ENCODE measurements at places on chromosomes 4 and X. TPM values are rescaled to one million over a fixed set of nuclear protein-coding genes. Genes with fewer than 3 reads are reported as not detected.
A peak's percentile ranks its signal among the peaks of the same experiment; 100 is the strongest.

DNA sequence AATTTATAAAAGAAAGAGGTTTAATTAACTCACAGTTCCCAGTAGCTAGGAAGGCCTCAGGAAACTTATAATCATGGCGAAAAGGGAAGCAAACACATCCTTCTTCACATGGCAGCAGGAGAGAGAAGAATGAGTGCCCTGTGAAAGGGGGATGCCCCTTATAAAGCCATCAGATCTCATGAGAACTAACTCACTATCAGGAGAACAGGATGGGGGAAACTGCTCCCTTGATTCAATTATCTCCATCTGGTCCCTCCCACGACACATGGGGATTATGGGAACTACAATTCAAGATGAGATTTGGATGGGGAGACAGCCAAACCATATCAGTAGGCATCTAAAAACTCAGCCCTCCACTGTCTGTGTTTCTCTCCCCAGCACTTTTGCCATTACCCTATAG, 22.4 kb downstream of the ANK2 start:
- no peak for DNase-seq
- H3K27me3 ChIP-seq: peaks cover 2% of the 10 kb centered on the region
- H3K4me3 ChIP-seq: no peak overlapping the region
- no peaks in the 10 kb centered on the region for H3K36me3 ChIP-seq

DNA sequence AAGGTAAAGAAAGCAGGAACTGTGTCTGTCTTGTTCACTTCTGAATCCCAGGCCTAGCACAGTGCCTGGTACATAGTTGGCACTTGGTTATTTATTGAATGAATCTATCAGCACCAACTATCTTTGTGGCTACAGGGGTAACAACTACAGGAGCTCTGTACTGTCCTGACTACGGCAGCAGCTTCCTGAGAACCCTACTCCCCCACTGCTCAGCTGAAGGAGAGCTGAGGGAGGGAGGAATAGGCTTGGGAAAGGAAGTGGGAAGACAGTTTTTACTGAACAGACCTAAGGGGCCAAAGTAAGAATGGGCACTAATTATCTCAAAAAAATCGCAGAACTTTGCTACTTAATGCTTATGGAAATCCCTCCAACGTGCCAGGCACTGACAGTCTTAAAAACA, 156.1 kb upstream of the RAPGEF2 start:
- H3K4me3 ChIP-seq: no peak overlapping the region
- H3K4me1 ChIP-seq: no peaks in the 10 kb centered on the region
- no peaks in the 10 kb centered on the region for H3K36me3 ChIP-seq
- H3K27me3 ChIP-seq: peaks cover 18% of the 10 kb centered on the region
- DNase-seq: no peak

GRCh38 chr4:185755451-185755850, 56.5 kb downstream of the SORBS2 start:
- peaks cover 6% of the 10 kb centered on the region for H3K27me3 ChIP-seq
- no peak overlapping the region for H3K27ac ChIP-seq
- DNase-seq: no peak

DNA sequence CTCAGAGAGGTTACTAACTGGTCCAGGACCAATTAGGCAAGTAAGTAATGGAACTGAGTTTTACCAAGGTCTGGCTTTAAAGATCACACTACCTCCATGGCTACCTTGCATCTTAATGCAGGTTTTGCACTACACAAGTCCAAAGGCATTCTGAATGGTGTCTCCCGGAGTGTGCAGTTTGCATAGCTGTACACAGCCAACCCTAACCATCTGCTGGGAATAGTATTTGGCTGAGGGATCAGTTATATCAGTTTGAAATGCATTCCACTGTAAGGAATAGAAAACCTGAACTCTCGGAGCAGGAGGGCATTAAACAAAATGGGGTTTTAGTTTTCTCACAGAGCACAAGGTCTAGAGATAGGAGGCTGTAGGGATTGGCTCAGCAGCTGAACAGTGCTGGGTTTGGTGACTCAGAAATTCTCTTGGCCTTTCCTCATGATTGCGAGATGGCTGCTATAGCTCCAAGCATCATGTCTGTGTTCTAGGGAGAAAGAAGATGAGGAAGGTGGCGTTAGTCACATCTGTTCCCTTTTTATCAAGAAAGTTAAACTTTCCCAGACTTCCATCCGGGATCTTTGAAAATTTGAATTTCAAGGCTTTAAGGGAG, 177.1 kb downstream of the NHS start:
- H3K4me1 ChIP-seq: peaks cover 6% of the 10 kb centered on the region
- H3K4me3 ChIP-seq: no peak overlapping the region
- no peaks in the 10 kb centered on the region for H3K27me3 ChIP-seq
- no peaks in the 10 kb centered on the region for H3K36me3 ChIP-seq
- no peak overlapping the region for H3K27ac ChIP-seq
- no peak for DNase-seq

DNA sequence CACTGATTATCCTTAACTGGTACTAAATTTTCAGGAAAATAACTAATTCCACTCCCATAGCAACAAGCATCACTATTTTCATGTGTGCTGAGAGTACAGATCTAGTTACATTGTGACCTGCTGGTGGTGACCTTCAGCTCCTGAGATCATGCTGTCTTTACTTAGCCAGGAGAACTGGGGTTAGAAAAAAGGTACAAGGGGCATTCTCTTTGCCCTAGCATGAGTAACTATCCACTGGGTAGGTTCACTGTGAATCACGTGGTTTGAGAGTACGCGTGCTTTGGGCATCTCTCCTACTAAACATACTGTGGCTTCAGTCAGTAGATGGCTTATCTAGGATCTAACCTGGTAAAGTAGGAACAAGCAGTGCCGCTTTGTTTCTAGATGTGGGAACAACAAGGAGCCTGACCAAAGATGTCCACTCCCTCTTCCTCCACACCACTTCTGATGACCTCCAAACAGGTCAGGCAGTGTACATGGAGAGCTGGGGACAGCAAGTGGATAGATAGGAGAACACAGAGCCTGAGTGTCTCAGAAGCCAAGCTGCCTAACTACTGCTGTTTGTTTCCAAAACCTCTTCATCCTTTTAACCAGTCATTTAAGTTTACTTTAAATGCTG, 90.2 kb downstream of the CBR4 start:
- H3K36me3 ChIP-seq: no peaks in the 10 kb centered on the region
- no peak overlapping the region for H3K4me3 ChIP-seq
- no peaks in the 10 kb centered on the region for H3K27me3 ChIP-seq
- no peak overlapping the region for H3K27ac ChIP-seq
- DNase-seq: no peak

GRCh38 chrX:112636288-112636687, 43.5 kb downstream of the LHFPL1 start:
- H3K27me3 ChIP-seq: no peaks in the 10 kb centered on the region
- H3K4me3 ChIP-seq: no peak overlapping the region
- DNase-seq: no peak
- H3K36me3 ChIP-seq: no peaks in the 10 kb centered on the region

Gene SLC26A1
- total RNA-seq: 0.44 TPM

GRCh38 chrX:14936561-14936960, 63.3 kb downstream of the MOSPD2 start:
- no peak overlapping the region for H3K4me3 ChIP-seq
- no peaks in the 10 kb centered on the region for H3K4me1 ChIP-seq
- H3K27me3 ChIP-seq: no peaks in the 10 kb centered on the region
- no peaks in the 10 kb centered on the region for H3K36me3 ChIP-seq

DNA sequence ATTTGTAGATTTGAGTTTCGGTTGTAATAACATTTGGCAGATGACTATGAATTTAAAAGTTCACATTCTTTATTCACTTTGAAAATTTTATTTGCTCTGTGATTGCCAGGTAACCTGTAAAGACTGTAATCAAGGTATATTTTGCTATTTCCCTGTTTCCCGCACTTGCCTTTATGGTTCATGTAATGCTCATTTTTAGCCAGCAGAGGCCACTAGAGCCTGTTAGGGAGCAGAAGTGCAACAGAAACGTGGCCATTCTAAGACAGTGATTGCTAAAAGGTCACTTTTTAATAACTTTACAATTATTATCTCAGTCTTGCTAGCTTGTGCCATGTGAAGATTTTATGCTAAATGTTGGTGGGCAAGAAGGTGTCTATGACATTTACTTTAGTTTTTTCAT, 12.4 kb downstream of the YIPF6 start:
- H3K27ac ChIP-seq: no peak overlapping the region
- DNase-seq: peak; percentile 40
- no peak overlapping the region for H3K4me3 ChIP-seq
- no peaks in the 10 kb centered on the region for H3K27me3 ChIP-seq
- peaks cover 26% of the 10 kb centered on the region for H3K4me1 ChIP-seq
- H3K36me3 ChIP-seq: no peaks in the 10 kb centered on the region
